Activated gamma-delta T cell (primary cell): ENCODE measurements at places on chromosomes 5 and 9.

GRCh38 chr5:171299228-171299627 lies 9.8 kb upstream of the TLX3 start:
- DNase-seq, result no peak

- no peak for DNase-seq
These were observed 36.2 kb upstream of the POU5F2 start for GRCh38 chr5:93777620-93778019.

DNA sequence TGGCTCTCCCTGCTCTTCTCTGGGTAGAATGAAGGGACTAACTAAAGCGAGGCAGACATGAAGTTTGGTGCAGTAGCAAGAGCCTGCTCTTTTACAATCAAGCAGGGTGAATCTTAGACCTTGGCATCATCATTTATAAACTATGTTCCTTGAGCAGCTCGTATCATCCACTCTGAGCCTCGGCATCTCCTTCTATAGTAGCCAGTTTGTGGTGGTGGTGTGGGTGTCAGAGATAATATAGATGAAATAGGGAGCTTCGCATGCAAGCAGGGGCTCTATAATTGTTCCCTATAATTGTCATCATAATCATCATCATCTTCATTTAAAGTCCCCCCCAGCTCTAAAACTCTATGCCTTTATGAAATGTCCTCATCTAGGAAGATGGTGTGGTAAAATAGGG lies 72.5 kb upstream of the SAP30L start:
- DNase-seq, result no peak

- no peak for DNase-seq
These were observed 11.6 kb downstream of the C9orf57 start for GRCh38 chr9:72048850-72049249.

DNA sequence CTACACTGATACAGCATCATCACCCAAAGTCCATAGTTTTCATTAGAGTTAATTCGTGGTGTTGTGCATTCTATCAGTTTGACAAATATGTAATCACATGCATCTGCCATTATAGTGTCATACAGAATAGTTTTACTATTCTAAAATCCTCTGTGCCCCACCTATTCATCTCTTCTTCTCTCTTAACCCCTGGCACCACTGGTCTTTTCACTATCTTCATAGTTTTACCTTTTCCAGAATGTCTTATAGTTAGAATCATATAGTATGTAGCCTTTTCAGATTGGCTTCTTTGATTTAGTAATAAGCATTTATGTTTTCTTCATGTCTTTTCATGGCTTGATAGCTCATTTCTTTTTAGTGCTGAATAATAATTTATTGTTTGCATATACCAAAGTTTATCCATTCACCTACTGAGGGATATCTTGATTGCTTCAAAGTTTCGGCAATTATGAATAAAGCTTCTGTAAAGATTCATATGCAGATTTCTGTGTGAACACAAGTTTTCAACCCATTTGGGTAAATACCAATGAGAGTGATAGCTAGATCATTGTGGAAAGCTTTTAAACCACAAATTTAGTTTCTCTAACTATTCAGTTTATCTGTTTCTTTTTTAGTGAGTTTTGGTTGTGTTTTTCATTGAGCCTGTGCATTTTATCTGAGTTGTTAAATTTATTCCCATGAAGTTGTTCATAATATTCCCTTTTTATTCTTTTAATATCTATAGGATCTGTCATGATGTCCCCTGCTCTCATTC lies 84.9 kb downstream of the RALGPS1 start:
- no peak for DNase-seq

GRCh38 chr5:68329554-68330255 lies 114.1 kb downstream of the PIK3R1 start:
- no peak for DNase-seq

DNA sequence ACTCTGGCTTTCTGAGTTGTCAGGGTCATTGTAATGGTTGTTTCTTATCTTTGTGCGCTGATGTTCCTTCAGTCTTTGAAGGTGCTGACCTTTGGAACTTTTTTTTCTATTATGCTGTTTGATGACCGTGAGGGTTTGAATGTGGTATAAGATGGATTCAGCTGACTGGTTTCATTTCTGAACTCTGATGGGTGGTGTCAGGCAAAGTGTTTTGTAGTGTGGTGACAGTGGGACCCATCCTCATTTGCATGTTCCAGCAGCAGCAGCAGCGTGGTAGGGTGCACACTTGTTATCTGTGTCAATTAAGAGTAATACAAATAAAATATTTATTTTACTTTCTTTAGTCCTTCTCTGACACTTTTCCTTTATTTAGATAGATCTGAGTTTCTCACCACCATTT lies 227.7 kb upstream of the PRR16 start:
- no peak for DNase-seq
